ENCODE measurements at places on chromosomes 13 and 19.
A peak's percentile ranks its signal among the peaks of the same experiment; 100 is the strongest.

DNA sequence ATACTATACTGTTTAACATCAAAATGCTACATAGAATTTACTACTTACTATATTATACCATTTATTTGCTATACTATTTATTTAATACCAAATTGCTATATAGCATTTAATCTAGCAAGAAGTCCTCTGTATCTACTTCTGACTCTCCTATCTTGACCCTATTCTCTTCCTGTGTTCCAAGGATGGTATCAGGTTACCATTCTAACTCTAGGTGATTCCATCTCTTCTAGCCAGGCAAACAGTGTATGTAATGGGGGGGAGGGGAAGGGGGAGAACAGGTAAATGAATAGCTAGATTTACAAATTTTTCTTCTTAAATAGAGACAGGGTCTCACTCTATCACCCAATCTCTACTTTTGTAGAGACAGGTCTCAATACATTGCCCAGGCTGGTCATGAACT, 200.3 kb downstream of the DIAPH3 start:
- DNase-seq: no peak

DNA sequence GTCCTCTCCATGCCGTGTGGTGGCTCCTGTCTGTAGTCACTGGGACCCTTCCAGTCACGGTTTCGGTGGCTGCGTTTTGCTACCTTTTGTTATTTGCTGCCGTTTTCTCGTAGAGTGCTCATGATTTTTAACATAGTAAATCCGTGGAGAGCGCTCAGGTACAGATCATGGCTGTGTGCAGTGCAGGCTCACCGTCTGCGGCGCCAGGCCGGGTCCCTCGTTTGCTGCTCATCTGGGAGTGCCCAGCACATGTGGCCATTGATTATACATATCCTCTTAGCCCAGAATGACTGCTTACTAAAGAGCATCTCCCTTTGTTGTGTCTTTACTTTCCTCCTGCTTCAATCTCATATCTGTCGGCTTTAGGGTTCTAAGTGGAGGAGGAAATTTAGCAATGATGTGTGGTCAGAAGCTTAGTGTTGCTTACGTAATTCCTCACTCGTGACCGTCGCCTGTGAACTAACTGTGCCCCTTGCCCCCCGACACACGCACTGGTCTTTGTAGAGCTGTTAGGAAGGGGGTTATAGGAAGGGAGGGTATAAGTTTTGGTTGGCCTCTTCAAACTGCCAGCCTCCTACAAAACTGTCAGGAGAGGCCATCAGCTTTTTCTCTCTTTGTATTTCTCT, 31.8 kb downstream of the TFDP1 start:
- no peak for DNase-seq

DNA sequence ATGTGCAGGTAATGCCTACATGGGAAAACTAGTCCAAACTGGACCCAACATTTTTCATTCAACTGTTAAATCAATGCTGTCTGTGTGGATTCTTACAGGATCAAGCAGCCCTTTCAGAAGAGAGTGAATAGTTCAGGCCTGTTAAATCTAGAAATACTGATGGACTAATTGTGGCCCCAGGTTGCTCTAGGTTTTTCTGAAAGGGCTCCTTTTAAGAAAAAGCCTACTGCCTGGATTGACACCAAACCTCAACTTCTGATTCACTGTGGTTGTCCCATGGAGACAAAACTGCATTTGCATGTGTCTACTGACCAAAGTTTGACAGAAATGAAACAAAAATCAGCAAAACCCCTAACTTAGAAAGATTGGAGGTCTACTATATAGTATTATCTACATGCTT, 437.0 kb downstream of the KLF12 start:
- DNase-seq: no peak

DNA sequence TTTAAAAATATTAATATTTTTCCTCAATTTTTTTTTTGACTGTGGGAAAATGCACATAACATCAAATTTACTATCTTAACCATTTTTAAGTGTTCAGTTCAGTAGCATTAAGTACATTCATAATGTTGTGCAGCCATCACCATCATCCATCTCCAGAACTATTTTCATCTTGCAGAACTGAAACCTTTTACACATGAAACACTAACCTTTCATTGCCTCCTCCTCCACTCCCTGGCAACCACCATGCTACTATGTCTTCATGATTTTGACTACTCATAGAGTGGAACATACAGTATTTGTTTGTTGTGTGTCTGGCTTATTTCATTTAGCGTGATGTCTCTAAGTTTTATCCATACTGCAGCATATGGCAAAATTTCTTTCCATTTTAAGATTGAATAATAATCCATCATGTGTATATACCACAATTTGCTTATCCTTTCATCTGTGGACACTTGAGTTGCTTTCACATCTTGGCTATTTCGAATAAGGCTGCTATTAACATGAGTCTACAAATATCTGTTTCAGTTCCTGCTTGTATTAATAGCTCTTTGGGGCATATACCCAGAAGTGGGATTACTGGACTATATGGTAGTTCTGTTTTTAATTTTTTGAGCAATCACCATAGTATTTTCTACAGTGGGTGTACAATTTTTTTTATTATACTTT, 376.4 kb downstream of the MTUS2 start:
- DNase-seq: no peak

GRCh38 chr19:35146746-35147459, 3.8 kb downstream of the FXYD7 start:
- no peak for DNase-seq

- DNase-seq: peak; percentile 78
These were observed 5.3 kb upstream of the CEACAM21 start for GRCh38 chr19:41570639-41571112.

DNA sequence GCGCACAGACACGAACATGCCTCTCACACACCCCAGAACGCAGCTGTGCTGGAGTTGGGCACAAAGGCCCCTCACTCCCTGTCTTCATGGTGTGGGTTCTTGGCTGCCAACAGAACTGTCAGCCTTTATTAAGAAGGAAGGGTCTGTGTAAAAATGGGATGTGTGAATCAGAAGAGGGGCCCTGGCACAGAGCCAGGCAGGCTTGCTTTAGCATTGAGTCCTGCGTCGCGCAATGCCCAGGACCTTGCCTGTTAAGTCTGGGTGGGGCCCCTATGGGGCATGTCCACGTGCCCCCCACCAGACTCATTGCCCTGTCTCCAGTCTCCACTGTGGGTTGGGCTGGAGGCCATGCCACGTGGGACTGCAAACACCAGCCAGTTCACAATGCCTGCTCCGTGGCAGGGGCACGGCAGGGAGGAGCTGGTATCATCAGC, 84.8 kb downstream of the SLC7A1 start:
- DNase-seq: no peak

- no peak for DNase-seq
These were observed 25.8 kb upstream of the TINCR start for GRCh38 chr19:5593343-5594255.

GRCh38 chr19:2334986-2335846, 6.7 kb downstream of the SPPL2B start:
- no peak for DNase-seq

GRCh38 chr19:8584965-8585893, 8.0 kb upstream of the MYO1F start:
- DNase-seq: no peak

DNA sequence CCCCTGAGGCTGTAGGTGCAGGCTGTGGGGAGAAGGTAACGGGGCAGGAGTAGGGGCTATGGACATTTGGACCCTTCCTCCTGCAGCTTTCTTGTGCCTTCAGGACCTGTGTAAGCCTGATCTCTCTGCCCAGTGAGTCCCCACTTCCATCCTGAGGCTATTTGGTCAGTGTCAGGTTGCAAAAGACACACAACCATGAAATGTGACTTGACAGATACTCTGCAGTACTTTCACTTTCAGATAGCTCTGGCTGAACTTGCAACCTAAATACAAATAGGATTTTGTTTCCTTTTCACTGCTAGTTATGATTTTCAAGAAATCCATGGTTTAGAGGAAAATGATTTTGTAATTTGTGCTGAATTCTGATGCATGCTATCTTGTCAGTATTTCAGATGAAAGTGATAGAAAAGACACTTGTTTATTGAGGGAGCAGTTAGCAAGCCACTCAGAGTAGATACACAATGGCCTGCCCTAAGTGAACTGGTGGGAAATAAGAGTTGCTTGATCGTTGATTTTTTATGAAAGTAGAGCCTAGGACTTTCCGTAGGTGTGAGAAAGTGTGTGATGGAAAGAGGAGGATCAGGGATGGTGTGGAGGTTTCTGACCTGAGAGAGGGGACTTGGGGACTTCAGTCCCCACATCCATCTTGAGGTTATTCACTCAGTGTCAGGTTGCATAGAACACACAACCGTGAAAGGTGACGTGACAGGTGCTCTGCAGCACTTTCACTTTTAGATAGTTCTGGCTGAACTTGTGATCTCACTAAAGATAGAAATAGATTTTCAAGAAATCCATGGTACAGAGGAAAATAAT, 18.1 kb upstream of the EID2 start:
- no peak for DNase-seq

DNA sequence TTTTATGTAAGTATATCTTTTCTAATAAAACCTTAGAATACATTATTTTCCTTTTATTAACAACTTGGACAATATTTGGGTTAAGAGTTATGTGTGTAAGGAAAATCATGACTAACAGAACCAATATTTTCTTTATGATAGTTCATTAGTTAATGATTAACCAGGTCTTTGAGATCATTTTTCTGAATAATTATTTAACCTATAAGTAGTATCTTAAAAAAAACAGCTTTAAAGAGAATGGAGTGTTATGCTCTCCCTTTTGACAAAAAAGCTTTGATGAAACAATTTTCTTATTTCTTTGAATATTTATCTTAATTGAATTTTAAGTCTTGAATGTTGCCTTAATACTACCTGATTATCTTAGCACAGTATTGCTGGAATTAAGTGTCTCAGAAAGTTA, 3.8 kb downstream of the SLAIN1 start:
- DNase-seq: no peak

DNA sequence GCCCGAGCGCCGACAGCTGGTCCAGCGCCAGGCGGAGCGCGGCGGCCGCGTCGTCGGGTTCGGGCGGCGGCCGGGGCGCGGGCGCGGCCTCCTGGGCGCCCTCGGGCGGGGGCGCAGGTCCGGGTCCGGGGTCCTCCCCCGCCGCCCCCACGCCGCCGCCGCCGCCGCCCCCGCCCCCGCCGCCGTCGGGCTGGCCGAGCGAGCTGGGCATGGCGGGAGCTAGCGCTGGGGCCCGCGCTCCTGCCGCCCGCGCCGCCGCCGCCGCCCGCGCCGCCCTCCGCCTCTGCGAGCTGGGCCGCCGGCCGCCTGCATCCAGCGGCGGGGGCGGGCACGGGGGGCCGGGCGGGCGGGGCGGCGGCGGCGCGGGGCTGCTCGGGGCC, 287 bp downstream of the MEX3D start:
- no peak for DNase-seq

DNA sequence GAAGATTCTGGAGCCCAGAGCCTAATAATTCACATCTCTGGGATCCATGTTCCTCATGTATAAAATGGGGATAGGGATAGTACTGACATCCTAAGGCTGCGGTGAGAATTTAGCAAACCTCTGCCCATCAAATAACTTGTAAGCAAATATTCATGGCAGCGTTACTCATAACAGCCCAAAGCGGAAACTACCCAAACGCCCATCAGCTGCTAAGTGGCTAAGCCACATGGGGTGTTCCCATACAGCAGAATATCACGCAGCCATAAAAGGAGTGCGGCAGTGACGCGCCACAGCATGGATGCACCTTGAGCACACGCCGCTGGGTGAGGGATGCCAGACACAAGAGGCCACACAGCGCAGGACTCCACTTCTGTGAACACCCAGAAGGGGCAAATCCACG, 19.7 kb downstream of the VRK3 start:
- no peak for DNase-seq

GRCh38 chr19:4369109-4369887, 25.9 kb downstream of the MPND start:
- peak; percentile 19 for DNase-seq

DNA sequence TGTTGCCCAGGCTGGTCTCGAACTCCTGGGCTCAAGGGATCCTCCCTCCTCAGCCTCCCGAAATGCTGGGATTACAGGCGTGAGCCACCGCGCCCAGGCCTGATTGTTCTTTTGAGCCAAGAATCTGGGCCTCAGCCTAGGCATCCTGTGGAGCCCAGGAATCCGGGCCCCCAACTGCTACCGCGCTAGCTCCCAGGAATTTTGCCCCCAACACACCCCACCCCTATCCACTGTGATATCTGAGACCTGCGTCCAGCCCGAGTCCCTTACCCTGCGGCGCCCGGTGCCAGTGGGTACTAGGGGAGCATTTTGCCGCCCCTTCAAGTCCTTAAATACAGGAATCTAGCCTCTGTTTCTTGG, 838 bp upstream of the MYADM start:
- DNase-seq: no peak

DNA sequence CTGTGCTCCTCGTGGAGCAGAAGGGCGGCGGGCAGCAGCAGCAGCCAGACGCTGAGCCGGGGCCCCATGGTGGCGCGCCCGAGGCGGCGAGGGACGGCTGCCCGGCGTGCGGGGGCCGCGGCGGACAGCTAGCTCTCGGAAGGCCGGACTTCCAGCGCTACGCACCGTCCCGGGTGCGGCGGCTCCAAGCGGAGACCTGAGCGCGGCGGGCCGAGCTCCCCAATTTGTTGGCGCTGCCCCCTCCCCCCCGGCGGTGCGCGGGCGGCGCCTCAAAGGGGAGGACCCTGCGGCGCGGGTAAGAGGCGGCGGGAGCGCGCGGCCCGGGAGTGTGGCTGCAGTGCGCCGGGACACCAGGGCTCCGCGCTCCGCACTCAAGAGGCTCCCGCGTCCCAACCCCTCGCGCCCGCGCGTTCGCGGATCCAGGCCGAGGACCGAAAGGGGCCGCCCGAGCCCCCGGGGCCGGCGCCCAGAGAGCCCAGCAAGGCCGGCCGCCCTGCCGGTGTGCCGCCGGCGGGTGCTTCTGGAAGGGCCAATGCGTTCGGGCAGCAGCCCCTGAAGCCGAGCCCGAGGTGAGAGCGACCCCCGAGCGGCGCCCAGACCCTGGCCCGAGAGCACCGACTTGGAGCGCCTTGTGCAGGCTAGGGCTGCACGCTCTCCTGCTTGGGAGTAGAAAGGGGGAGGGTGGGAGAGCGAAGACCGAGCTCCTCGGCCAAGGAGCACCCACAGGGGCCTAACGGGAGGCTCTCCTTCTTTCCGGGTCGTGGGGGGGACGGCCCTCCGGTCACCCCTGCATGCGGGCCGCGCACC, at the start of the genes COL4A1 and COL4A2:
COL4A1 (minus strand) TSS at position 198 of the 807 bp plus-strand sequence; CDS start at position 68, 130 bp downstream.
COL4A2 (plus strand) TSS at position 325 of the 807 bp plus-strand sequence. CDS start 620 bp downstream, outside the sequence.
- no peak for DNase-seq

DNA sequence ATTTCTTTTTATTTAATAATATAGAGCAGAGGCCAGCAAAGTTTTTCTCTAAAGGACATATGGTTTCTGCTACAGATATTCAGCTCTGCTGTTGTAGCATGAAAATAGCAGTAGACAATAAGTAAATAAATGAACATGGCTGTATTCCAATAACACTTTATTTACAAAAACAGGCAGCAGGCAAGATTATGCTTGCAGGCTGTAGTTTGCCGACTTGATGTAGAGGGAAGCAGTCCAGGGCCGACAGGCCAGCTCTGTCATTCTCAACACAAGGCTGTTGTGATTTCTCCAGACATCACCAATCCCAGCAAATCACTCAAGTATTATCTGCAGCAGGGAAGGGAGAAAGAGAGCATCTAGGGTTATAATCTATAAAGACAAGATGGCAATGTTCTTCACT, 1062.5 kb upstream of the PCDH9 start:
- no peak for DNase-seq

DNA sequence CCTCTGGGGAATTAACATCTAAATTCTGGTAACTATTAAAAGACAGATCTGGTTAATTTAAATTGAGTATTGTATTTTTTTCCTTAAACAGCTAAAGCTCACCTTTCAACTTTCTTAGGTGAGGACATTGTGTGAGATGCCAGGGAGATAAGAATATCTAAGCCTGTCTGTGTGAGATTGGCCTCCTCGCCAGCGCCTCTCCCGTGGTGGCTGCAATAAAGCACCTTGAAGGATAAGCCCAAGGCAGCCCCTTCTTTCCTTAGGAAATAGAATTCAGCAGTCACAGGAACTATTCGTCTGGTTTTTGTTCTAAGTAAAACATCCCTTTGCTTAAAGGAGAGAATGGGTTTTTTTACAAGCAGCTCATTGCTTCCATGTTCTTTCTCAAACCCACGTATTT, 24.6 kb downstream of the NAXD start:
- DNase-seq: no peak
